ENCODE measurements at places on chromosomes 6 and 20.

GRCh38 chr6:39829331-39829730 lies 37.2 kb downstream of the DAAM2 start:
- DNase-seq = no peak

- no peak for DNase-seq
These were observed 335.7 kb downstream of the NRN1 start for GRCh38 chr6:5670811-5671561.

DNA sequence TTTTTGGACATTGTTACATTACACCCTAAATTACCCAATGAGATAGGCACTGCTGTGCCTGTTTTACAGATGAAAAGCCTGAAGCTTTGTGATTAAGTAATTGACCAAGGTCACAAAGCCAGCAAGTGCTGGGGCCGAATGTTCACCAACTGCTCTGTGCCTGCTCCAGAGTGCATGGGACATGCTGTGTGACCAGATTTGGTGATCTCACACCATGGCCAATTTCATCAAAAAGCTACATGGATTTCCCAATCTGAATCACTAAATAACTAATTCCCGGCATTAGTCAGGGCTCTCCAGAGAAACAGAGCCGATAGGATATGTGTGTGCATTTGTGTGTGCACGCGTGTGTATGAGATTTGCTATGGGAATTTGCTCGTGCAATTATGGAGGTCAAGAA lies 228.3 kb upstream of the ECI2 start:
- DNase-seq = no peak

GRCh38 chr6:5644523-5645185 lies 362.1 kb downstream of the NRN1 start:
- DNase-seq = no peak

- no peak for DNase-seq
These were observed 89.6 kb upstream of the BEND6 start for GRCh38 chr6:56865081-56865875.

DNA sequence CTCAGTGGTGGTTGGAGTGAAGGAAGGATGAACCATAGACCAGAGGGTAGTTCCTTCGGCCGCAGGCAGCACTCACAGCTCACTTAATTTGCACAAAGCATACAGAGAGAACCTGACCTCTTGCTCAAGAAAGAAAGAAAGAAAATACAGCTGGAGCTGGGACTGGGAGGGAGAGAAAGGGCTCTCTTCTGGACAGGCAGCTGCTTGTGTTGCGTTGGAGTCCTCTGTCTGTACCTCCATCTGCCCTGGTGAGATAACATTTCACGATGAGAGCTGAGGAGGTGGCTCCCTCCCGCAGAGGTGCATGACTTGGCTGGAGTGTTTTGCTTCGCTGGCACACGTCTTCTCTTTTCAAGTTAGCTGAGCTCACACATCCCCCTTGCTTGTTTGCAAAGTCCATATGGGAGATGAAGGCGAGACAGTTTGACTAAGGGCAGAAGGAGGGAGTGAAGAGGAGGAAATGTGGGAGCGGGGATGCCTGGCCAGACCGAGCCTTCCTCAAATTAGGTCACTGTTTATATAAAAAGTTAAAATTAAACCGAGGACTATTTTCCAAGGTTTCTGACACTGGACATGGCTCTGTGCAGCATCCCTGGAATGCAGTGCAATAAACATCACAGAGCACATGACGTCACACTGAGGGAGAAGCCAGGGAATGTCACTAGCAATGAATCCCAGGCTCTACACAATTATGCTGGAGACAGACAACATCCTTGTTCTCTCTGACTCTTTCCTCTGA lies 359.4 kb downstream of the CD83 start:
- no peak for DNase-seq

DNA sequence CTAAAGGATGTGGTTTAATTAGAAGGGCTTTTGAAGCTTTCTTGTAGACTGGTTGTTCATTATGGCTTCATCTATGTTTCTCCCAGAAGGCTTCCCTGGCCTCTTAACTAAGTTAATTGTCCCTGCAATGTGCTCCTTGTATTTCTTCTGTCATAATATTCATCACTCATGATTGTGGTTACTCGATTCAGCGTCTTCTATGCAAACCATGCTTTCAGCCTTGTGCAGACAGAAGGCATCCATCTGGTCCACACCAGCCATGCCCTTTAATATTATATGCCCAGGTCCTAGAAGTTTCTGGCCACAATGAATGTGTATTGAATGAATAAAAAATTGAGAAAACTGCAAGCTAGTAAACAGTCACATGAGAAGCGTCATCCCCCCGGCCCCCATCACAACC lies 163.2 kb downstream of the KHDC1L start:
- DNase-seq = no peak

- DNase-seq = no peak
These were observed 8.3 kb downstream of the ELOVL2 start for GRCh38 chr6:11035616-11036350.

DNA sequence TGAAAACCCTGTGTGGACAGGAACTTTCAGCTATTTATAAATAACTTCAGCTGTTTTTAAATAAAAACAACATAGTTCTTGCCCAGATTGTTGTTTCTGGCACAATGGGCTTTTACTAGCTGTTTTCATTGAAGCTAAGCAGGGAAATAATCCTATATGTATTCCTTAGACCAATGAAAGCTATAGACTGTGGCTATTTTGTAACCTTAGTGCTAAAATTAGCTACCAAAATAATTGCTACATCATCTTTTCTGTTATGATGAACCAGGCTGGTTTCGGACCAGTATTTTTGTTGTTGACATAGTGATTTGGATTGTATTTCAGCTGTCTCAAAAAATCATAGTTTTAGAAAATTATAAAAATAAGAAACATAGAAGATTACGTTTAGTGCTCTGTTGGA lies 13.7 kb downstream of the PHF3 start:
- no peak for DNase-seq

DNA sequence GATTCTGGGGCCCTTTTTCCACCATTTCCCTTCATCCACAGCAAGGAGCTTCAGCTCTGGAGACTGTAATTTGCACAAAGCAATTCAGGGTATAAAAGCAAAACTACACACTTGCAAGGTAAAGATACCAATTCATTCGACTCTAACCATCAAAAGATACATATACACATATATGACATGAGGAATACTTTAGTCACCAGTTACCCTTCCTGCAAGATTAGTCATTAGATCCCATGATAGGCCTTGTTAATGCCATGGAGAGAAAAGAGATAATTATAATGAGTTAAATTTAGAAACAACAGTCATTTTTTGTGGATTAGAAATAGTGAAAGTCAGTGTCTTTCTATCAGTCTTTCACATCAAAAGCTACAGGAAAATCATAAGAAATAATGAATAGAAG lies 204.2 kb downstream of the KCNQ5 start:
- DNase-seq = no peak

- DNase-seq = no peak
These were observed 54.6 kb downstream of the B4GALT5 start for GRCh38 chr20:49659056-49659455.

GRCh38 chr6:11317885-11318771 lies 85.7 kb upstream of the NEDD9 start:
- peak; percentile 17 for DNase-seq

DNA sequence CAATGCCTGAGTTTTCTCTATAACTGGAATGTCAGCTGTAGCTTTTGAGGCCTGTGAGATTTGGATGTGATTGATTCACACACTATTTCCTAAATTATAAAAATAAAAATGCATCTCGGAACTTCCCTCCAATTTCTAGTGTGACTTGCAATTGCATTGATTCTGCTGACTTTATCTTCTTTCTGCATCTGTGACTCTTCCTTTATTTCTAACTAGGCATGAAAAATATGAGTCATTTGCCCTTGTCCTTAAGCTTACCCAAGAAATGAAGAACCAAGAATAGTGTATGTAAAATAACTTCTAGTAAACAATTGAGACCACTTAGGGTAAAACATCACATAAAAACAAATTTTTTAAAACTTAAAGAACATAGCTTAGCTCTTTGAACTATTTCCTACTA lies 12.9 kb downstream of the OR2J2 start:
- no peak for DNase-seq

DNA sequence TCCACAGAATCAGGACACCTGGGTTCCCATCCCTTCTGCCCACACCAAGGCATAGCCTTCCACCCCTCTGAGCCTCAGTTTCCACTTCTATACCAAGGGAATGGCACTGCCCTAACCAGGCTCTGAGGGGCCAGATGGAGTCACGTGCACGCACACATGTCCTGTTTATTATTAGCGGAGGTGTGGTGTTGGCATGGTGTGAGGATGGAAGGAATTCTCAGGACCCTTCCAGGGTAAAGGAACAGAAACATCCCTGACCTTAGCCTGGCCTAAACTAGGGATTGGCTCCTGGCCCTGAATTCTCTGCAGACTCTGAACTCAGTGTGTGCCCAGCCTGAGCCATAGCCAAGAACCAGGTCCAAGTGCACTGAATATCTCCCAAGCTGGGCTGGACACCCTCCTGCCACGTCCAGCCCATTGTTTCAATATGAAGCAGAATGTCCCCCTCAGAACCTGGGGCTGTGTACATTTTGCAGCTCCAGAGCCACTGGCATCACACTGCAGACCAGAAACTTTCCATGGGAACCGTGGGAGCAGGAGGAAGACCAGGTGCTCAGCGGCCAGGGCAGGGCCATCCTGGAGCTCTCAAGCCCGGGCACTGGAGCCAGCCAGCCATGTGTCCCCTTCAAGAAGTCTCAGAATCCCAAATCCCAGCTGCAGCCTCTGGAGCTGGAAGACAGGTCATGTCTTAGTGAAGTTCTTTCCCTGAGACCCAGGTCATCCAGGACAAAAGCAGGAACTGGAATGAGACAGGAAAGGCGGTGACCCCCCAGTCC lies 208.4 kb downstream of the ANKRD60 start:
- DNase-seq = no peak

- DNase-seq = no peak
These were observed 413.4 kb upstream of the SOX4 start for GRCh38 chr6:21180155-21180554.

DNA sequence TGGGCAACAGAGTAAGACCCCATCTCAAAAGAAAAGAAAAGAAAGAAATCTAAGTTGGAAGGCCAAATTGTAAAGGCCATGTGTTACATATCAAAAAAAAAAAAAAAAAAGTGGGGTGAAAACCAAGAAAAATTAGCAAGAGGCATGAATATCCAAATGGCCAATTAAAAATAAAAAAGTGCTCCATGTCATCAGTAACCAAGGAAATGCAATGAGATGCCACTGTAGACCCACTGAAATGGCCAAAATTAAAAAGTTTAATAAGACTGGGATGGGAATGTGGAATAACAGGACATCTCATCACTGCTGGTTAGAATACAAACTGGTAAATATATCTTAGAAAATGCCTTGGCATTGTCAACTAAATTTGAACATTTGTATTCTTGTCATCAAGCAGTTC lies 30.1 kb upstream of the BCLAF1 start:
- no peak for DNase-seq

DNA sequence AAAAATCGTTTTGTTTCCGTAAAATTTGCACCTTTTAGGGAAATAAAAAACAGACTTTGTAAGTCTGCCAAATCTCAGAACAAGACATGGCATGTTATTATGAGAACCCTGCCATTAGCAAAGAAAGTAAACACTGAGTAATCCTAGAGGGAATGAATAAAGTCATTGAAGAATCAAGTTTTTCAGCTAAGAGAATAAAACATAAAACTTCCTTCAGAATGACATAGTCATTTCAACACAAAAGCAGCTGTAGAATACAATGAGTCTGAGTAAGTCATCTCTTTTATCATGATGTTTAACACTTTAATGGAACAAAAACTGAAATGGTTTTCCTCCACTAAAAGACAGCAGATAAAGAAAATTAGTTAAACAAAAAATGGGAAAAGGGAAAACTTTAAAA lies 10.3 kb upstream of the DST start:
- no peak for DNase-seq

DNA sequence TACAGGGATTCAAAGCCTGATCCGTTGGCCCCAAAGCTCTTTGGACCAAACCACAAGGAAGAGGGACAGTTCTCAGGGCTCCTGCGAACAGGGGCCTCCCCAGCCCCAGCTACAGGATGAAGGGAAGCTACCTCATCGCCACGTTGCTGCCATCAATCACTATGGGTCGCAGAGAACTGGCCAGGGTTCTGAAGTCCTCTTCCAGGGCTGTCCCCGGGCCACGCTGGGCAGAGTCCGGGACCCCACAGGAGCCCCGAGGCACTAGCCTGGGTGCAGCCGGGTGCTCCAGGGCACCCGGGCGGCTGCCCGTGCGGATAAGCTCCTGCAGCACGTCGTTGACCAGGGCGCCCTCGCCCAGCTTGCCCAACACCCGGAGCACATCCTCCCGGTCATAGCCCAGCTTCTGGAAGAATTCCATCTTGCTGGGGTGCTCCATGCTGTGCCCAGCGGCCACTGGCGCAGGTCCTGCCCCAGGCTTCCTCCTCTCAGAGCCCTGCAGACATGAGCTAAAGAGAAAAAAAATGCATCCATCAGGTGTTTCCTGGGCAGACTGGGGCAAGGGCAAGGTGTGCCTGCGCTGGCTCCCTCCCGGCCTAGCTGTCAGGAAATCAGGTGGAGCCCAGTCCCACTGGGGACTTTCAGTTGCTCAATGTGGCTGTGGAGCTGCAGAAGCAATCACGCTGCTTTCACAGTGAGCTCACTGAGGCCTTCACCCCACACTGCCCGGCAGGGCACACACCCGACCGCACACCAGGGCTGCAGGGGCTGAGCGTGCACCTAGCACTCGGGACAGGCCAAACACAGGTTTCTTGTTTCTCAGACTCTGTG lies 10.5 kb downstream of the ZC3H12D start:
- DNase-seq = no peak

GRCh38 chr20:18252597-18253451 lies 35.5 kb upstream of the ZNF133 start:
- no peak for DNase-seq

DNA sequence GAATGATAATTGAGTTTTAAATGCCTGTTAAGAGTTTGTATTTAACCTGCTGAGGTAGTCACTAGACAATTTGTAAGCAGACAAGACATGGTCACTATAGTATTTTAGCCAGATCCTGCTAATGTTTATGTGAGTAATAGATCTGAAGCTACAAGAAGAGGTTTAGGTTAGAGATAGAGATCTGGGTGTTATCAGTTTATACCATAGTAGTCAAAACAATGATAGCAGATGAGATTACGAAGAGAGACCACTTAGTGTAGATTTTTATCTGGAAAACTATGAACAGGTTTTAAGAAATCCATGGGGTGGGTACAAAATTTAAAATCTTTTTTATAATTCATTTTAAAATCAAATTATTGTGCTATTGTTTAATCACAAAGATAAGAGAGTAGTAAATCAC lies 47.5 kb downstream of the PHIP start:
- no peak for DNase-seq

GRCh38 chr6:63943826-63944225 lies 308.2 kb downstream of the PHF3 start:
- no peak for DNase-seq

DNA sequence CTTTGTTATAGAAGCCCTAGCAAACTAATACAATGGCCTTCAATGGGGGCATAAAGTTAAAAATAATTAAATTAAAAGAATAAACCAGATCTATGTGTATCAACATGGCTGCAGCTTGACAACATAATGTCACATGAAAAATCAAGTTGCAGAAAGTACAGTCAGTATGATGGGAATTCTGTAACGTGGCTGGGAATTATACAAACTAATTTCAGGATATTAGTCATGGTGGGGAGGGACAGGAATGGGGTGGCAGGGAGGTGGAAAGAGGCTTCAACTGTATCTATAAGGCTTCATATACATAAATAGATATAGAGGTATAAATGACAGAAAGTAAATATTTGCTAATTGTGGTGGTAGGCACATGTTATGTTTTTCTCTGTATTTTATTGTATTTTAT lies 107.1 kb downstream of the UNC5CL start:
- no peak for DNase-seq

All from activated T-helper 1 cell treated with anti-CD3 and anti-CD28 coated beads, Interleukin-2, amount 50 U/mL, for 16 hours (primary cell).